ENCODE measurements at places on chromosomes 2 and 18. TPM values are rescaled to one million over a fixed set of nuclear protein-coding genes. Genes with fewer than 3 reads are reported as not detected.

The RAB27B gene
- 23.1 TPM for polyA plus RNA-seq

The IMMT gene
- polyA plus RNA-seq, result 86.9 TPM

The MAP2 gene
- polyA plus RNA-seq, result 669 TPM

The DYNC2LI1 gene
- 47.8 TPM for polyA plus RNA-seq

The RHBDD1 gene
- 16.8 TPM for polyA plus RNA-seq

The CMPK2 gene
- 7.5 TPM for polyA plus RNA-seq

The IKZF2 gene
- 10.5 TPM for polyA plus RNA-seq

The FAM237A gene
- 0.36 TPM for polyA plus RNA-seq

The IL1A gene
- polyA plus RNA-seq, result 0.59 TPM

The DRC1 gene
- polyA plus RNA-seq, result 6.9 TPM

The MROH2A gene
- not detected for polyA plus RNA-seq

Measured in spinal cord (tissue), 10 donors.